ENCODE measurements at places on chromosomes 1 and 21.
A peak's percentile ranks its signal among the peaks of the same experiment; 100 is the strongest.

GRCh38 chr1:168553680-168554553 is 10.1 kb upstream of the XCL2 start:
- no peak for DNase-seq
- H3K27ac ChIP-seq = no peak overlapping the region
- no peaks in the 10 kb centered on the region for H3K4me1 ChIP-seq
- H3K27me3 ChIP-seq = no peaks in the 10 kb centered on the region
- H3K4me3 ChIP-seq = no peak overlapping the region
- H3K36me3 ChIP-seq = no peaks in the 10 kb centered on the region

DNA sequence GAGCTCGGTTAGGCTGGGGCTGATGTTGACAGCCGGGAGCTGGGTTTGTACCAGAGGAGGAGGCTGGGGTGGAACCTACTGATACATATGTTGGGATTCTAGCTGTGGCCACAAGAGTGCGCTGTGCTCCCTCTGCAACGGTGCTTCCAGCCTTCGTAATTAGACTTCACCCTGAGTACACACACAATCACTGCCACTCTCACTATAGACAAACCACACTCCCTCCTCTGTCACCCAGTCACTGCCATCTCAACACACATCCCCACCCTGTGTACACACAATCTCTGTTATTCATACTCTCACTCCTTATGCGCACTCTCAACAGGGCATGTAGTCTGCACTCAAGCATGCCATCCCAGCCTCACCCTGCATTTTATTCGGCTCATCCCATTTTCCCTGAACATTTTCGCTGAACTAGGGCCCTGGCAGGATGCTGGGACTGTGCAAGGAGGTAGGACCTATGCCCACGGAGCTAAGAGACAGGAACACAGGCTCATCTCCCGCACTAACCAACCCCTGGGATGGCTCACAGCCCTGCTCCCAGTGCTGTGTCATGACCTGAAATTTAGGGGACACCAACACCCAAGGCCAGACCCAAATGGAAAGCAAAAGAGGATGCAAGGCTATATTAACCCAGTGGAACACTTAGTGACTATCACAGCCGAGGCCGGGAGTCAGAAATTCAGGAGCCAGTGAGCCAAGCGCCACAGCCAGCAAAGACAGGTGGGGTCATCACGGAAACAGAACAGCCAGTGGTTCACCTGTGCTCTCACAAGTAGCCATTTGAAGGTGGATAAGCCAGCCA is 5.7 kb downstream of the GJB3 start:
- no peak overlapping the region for H3K27ac ChIP-seq
- DNase-seq = peak; percentile 75

DNA sequence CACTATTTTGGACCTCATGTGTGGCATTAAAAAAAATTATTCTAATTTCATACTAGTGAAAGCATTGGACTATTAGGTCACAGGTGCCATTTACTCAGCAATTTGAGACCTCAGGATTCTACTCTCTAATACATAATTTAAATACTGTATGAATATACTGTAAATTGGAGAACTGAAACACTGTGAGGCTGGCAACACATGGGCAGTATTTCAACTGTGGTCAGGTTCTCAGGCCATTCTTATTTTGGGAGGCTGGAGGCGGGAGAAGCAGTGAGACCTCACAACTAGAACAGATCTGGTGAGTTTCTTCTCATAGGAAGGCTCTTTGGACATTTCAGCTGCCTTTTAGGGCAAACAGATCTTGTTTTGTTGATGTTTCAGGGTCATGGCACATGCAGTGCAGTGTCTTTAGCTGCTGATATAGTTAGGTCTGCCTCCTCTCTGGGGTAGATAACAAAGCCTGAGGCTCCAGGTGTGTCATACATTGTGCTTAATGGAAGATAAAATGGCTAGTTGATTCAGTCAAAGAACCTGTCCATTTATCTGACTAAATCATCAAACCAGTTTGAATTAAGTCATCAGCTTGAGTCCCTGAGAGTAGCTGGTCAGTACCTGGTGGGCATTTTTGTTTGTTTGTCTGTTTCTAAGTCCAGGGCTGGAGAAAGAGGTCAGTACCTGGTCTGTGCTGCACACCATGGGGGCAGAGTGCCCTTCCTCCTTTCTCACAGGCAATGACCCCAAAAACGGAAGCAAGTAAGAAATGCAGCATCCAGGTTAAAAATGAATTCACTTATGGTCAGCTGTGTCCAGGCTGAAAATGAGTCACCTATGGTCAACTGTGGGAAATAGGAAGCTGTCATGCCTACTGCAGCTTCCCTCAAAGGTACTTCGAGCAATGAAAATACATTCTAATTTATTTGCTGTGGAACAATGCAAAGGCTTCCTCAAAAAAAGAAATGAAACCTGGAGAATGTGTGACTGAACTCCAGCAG is 216.2 kb downstream of the SDCCAG8 start:
- H3K27me3 ChIP-seq = no peaks in the 10 kb centered on the region
- DNase-seq = no peak

DNA sequence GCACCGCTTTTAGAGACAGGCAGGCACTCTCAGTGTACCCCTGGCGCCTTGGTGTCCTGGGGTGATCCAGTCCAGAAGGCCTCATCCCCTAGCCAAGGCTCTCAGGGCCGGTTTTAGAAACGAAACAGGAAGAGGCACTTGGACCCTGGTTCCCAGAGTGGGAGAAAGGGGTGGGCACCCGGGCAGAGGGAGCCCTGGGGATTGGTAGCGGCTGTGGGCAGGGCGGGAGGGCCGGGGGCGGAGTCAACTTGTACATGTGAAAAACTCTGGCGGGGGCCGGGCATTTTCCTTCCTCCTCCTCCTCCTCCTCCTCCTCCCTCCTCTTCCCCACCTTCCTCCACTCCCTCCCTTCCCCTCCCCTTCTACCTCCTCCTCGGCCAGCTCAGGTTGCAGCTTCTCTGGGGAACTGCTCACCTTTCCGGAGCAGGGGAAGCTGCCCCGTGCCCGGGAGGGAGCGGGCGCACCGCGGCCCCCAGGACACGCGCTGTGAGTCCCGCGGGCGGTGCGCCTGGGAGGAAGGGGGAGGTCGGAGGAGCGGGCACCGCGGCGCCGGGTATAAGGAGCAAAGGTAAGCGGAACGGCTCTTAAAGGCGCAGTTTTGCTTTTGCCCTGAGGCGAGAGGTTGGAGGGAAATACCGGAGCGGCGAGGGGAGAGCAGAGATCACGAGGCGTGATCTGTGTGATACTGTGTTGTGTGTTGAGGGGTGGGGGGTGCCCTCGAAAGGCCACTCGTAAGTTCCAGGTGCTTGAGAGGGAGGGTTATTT is at the start of gene CDK18:
CDK18 (plus strand) TSS at position 359 of the 765 bp plus-strand sequence. CDS start 18,499 bp downstream, outside the sequence.
- DNase-seq = peak; percentile 94
- peak within 1 kb of the TSS; percentile 60 for H3K27ac ChIP-seq
- H3K36me3 ChIP-seq = no peaks in the 10 kb centered on the region
- peak within 1 kb of the TSS; percentile 75 for H3K4me3 ChIP-seq

DNA sequence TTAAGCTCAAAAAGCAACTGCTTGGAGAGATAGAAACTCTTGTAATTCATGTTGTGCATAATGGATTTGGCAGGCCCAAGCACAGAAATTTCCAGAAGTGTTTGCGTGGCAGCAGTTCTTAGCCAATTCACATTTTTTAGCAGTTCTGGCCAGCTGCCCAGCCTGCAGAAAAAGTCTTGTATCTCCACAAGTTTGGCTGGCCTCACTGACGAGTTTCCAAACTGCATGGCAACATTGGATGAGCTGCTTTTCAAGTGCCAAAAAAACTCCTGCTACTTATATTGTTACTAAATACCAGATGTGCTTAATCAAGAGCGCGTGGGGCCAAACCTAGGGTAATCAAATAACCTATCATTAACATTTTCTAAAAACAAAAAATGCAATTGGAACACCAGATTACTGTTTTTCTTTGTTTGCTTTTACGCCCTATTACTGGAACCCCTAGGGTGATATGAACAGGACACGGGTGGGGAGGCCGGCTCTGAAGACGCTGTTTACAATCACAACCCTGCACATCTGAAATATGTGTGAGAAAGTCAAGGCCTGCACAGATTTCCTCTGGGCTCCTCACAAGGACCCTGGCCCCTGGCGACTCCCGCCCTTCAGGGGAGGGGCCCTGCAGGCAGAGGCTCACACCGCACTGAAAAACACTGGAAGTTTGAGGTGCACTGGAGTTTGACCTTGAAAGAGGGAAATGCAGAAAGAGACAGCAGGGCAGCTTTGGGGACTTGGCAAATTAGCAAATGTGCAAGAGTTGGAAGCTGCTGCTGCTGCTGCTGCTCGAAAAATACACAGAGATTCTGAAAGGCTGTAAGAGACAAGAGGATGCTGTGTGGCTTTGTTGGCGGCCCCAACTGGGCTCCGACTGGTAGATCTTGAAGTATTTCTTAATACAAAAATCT is 55.2 kb upstream of the TARBP1 start:
- H3K4me1 ChIP-seq = peaks cover 81% of the 10 kb centered on the region
- DNase-seq = peak; percentile 76
- peak overlapping the region; percentile 91 for H3K27ac ChIP-seq

Measured in large intestine (tissue), 12 donors.